Activated T-cell treated with anti-CD3 and anti-CD28 coated beads, Interleukin-2, amount 50 U/mL, for 24 hours (primary cell): ENCODE measurements at places on chromosomes 2 and 18.

- no peak for DNase-seq
These were observed 62.2 kb downstream of the SPIRE1 start for GRCh38 chr18:12595571-12596255.

GRCh38 chr2:119481501-119482455 lies 42.5 kb downstream of the SCTR start:
- DNase-seq = no peak

DNA sequence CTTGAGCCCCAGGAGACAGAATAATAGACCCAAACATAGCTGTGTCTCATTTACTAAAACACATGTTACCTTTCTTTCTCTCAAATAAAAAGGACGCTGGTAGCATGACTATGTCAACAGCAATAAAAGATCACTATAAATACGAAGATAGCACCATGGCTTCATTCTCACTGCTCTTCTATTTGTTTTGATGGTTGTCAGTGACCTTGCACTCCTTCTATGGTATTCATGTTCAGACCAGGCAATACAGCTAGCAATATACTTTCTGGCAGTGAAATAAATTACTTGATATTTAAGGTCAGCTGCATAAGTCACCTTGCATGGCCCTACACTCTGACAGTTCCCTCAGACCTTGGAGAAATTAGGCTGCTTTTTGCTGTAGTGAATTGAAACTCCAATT lies 263.2 kb upstream of the CDH7 start:
- DNase-seq = no peak

DNA sequence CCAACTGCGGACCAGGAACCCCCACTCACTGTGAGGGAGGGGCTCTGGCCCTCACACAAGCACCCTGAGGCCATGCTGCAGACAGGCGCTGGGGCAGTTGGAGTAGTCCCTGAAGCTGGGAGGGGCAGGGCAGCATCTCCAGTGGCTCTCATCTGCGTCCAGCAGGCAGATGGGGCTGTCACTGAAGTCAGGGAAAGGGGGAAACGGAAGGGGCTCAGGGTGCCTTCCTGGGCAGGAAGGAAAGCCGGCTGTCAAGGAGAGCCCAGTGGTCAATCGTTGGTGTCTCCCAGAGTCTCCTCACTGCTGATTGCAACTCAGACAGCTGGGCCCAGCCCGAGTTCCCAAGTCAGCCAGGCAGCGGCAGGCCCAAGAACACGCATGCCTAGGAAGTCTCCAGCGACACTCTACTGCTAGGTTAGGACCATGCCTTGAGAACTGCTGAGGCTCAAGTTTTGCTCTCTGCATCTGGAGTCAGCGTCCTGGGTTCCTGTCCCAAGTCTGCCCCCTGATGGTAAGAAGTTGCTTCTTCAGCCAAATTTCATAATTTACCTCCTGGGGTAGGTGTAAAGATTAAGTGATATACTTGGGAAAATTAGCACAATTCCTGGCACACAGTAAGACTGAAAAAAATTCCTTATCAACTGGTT lies 27.4 kb upstream of the NMUR1 start:
- DNase-seq = peak; percentile 63

GRCh38 chr2:222572751-222573174 lies 83.1 kb downstream of the FARSB start:
- DNase-seq = no peak

DNA sequence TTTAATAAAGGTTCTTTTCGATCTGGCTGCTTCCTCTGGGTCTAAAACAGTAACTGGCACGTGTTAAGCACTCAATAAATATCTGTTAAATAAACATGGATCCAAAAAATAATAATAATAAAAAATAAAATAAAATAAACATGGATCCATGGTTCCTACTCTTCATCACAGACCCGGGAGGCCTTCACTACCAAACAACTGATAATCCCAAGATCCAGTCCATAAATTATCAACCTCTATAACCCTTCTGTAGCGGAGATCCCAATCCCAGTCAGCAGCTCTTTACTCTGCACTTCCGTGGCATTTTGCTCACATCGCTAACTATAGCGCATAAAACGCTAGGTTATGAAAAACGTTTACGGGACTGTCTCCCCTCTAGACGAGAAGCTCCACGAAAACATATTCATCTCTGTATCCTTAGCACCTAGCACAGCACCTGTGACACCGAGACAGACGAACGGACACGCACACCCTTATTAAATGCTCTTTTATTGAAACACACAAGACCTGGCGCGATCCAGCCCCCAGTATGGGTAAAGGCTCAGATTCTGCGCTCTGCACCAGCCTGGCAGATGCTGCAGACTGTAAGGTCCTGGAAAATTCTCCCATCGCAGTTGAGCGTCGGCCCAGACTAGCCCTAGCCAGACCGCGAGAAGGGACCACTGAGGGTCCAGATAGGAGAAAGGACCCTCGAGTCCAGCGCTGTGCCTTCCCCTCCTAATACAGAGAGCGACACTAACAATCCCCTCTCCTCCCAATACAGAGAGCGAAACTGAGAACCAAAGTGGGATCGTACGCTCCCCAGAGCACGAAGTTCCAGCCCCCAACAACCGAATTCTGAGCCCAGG lies 770 bp downstream of the NBAS start:
- DNase-seq = no peak

DNA sequence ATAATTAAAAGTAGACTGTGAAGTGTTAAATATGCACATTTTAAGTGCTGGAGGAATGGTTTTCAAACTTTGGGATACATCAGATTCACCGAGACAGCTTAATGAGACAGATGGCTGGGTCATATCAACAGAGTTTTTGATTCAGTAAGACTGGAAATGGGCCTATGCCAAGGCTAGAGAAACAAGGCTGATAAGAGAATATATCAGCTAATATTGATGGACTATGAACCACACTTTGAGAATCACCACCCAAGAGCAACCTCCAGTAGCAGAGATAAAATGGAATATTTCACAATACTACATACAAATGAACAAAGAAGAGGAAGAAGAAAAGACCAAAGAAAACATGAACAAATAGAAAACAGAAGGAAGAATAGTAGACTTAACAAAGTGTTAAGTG lies 450.2 kb upstream of the KLHL29 start:
- DNase-seq = no peak

- DNase-seq = no peak
These were observed 450.1 kb downstream of the METTL4 start for GRCh38 chr18:2121224-2121623.

DNA sequence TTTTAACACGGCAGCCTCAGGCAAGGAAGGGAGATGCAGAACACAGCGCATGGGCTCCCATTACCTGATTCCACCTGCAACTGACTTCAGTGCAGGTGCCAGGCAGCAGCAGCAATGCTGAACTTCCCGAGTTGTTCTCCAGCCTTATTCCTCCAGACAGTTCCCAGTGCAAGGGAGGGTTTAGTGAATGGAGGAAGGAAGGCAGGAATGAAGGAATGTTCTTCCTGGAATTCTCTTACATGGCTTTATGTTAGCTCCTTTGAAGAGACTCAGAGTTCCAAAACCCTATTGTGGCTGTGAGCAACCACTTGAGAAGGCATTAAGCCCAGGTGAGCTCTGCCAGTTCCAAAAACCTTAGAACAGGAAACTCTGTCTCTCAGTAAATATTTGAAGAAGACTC lies 45.5 kb downstream of the SERPINB7 start:
- DNase-seq = no peak

GRCh38 chr2:127410871-127411652 lies 7.2 kb upstream of the PROC start:
- DNase-seq = no peak

DNA sequence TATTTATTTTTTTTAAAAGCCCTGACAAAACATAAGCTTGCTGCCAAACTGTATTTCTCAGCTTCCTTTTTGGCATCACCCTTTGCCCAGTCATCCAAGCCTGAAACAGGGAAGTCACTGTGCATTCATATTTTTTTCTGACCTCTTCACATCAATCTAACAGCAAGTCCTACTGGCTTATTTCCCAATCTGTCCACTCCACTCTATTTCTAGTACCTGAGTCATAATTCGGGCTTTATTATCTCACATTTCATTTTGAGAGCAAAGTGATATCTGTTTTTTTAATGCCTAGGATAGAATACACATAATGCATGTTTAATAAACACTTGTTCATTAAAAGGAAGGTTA lies 5.1 kb downstream of the HNMT start:
- no peak for DNase-seq

GRCh38 chr2:112136096-112136495 lies 2.1 kb upstream of the FBLN7 start:
- no peak for DNase-seq

GRCh38 chr2:198890490-198890889 lies 567.2 kb downstream of the SATB2 start:
- DNase-seq = no peak

GRCh38 chr2:68734688-68735525 lies at the start of gene ARHGAP25:
ARHGAP25 (plus strand) TSS chr2:68734811; CDS start chr2:68735200, 389 bp downstream.
- DNase-seq = peak; percentile 74

- no peak for DNase-seq
These were observed 59.1 kb upstream of the PGAP1 start for GRCh38 chr2:196985511-196986183.

- no peak for DNase-seq
These were observed 2.7 kb downstream of the C18orf54 start for GRCh38 chr18:54360406-54360805.

- DNase-seq = no peak
These were observed 225.0 kb downstream of the TMEM163 start for GRCh38 chr2:134493797-134494196.

- peak; percentile 62 for DNase-seq
These were observed at the start of gene NPAS2 for GRCh38 chr2:100819370-100820272. NPAS2 (plus strand) TSS chr2:100820139; CDS start chr2:100904755, 84,616 bp downstream.

DNA sequence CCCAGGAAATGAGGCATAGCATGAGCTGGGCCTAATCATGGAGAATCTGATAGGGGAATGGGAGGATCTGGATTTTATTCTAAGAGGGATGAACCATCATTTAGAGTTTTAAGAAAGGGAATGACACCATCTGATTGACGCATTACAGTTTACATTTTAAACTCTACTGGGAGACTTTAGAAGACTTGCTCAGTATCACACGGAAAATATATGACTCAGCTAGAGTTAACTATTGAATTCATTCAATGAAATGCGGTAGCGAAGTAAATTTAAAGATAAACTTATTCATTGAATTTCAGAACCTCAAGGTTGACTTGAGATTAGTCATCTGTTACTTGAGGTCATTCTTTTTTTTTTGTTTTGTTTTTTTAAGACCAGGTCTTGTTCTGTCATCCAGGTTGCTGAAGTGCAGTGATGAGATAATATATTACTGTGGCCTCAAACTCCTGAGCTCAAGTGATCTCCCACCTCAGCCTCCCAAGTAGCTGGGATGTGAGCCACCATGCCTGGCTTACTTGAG lies 25.0 kb downstream of the MC4R start:
- DNase-seq = no peak

GRCh38 chr2:97653473-97653872 lies 7.6 kb downstream of the COX5B start:
- DNase-seq = no peak

DNA sequence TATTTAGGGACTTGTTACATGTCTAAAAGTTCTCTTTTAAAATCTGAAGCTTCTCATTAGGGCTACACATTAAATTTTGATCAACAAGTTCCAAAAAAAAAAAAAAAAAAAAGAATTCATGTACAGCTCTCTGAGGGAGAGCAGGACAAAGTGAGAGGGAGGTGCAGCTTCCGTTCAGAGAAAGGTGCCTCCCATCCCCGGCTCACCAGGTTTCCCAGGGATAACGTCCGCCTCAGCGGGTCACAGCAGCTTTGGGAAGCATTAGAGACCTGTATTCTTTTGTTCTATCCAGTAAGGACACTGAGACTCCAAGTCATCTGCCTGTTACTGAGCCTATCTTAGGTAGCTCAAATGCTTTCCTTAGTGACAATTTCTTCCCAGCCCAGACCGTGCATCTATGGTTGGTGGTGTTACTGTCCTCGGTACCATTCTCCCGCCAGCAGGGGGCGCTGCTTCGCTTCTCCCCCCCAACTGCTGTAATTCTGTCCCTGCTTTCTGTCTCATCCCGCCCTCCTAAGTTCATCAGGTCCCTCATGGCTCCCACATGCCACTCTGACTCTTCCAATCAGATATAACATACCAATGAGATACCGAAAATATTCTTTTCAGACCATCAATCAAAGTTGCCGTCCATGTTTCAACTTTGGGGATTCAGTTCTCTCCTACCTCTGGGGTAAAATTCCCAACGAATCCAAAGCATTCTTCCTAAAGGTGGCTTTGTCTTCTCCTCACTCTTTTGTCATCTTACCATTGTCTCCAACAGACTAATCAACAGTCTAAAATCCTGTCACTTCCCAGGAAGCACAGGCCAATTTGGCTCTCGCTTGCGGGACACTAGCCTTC lies 466.5 kb downstream of the METTL4 start:
- DNase-seq = peak; percentile 53

GRCh38 chr18:58177004-58177717 lies 133.1 kb downstream of the NEDD4L start:
- DNase-seq = no peak

- DNase-seq = no peak
These were observed 1657.0 kb downstream of the LRP1B start for GRCh38 chr2:140473851-140474250.

GRCh38 chr2:135694711-135695110 lies 46.9 kb upstream of the UBXN4 start:
- DNase-seq = no peak

GRCh38 chr18:44871771-44872170 lies 191.1 kb downstream of the SETBP1 start:
- no peak for DNase-seq

DNA sequence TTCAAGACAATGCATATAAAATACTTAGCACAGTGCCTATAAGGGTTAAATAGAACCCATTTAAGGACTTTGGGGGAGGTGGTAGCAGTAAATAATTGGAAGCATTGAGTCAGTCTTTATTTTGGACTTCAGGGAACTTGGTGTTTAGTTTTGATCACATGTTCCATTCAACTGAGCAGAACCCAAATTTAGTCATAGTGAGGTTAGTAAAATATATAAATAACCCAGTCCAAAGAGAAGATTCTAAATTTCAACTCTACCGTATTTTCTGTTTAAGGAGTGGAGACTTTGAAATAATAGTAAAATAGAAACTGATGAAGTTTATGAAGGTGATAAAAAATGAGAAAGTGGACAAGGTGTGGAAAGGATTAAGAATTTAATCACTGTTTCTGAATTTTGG lies 19.7 kb downstream of the TWSG1 start:
- DNase-seq = no peak

GRCh38 chr2:174023591-174024523 lies 58.7 kb upstream of the SP3 start:
- peak; percentile 58 for DNase-seq

GRCh38 chr2:82591718-82592117 lies 1867.4 kb downstream of the SUCLG1 start:
- no peak for DNase-seq

DNA sequence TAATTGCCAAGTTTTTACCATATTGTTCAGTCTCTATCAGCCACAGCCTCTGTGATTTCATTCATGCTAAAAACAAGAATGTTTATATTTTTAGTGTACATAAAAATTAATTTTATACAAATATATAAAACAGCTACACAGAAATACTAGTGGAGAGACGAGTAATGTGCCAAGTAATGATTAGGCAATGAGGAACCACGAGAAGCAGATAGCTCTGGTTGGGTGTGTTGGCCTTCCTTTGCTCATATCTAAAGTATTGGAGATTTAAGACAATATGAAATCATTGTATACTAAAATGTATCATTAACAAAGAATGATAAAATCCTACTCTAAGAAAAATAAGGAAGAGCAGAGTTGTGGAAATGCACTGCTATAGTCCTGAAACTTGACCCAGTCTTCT lies 326.7 kb downstream of the AGAP1 start:
- no peak for DNase-seq

- no peak for DNase-seq
These were observed 221.1 kb upstream of the SMAD2 start for GRCh38 chr18:48151421-48152065.
